Activated CD8-positive, alpha-beta memory T cell treated with anti-CD3 and anti-CD28 coated beads for 48 hours (primary cell): ENCODE measurements at places on chromosomes 7 and 10.

- no peak for DNase-seq
Measured at GRCh38 chr7:35725280-35725680, 30.3 kb upstream of the HERPUD2 start.

- no peak for DNase-seq
Measured at GRCh38 chr10:32167450-32167849, 111.2 kb upstream of the KIF5B start.

GRCh38 chr10:33886299-33886698 lies 551.8 kb upstream of the NRP1 start:
- DNase-seq = no peak

GRCh38 chr7:49724071-49724470 lies 49.4 kb upstream of the VWC2 start:
- no peak for DNase-seq

DNA sequence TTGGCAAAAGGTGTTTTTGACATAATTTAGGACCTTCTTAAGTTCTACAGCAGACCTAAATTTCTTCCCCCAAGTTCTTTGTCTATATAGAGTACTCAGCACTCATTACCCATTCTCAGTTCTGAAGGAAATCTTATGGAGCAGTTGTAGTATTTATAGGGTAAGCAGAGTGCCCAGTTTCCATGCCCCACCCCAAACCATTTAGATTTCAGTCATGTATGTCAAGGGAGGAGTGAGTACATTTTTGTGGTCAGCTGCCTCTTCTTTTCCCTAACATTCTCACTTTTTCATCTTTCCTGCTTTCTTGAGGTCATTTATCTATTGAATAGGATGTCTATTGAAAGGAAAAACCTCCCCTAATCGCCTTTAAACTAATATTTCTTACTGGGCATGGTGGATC lies 83.3 kb downstream of the KAT6B start:
- DNase-seq = no peak

DNA sequence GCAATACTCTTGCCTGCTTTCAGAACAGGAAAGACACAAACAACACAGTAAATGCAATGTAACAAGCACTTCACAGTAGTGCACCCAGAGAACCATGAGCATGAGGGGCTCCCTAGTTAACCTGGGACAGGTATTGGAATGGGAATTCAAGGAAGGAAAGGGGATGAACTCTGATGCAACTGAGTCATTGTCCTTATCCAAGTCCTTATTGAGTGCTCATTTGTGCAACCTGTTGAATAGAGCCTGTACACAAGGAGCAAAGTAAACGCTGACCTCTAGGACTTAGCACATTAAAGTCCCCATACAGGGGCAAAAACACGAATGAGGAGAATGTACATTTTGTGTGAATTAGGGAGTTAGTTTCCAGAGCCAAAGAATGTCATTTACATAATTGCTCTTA lies 276.4 kb upstream of the BMPER start:
- no peak for DNase-seq

GRCh38 chr10:67819768-67820204 lies 18.2 kb downstream of the DNAJC12 start:
- DNase-seq = no peak

DNA sequence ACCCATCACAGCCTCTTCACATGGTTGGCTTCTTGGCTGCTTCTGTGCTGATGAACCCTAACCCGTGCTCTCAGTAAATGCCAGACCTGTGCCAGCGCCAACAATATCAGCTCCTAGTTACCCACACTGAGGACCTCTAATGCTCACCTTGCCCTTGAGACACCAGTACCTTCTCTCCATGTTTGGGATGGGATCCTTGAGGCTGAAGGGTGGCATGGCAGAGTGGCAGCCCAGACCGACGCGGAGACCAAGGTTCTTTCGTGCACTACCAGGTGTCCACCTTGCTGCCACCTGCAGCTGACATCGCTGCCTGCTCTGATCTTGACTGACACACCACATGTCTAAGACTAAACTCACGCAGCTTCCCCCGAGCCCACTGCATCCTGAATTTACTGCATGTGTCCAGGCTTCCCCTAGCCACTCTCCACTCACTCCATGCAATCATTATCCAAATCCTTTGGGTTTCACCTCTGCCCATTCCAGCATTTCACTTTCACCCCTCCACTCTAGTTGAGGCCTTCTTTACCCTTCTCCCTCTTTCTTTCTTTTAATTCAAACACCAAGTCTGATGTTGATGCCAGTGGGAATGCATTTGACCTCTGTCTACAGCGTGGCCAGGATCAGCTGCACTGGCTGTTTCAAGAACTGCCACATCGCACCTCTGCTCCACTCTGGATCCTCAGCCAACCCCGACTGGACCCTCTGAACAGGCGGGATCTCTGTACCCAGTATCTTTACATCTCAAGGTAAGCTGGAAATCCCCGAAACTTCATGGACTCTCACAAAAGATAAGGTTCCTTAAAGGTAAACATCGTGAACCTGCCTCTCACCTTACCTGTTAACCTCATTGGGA lies 294.9 kb downstream of the GLRX3 start:
- no peak for DNase-seq

- DNase-seq = no peak
Measured at GRCh38 chr7:30837581-30837980, 66.4 kb downstream of the MINDY4 start.

- DNase-seq = no peak
Measured at GRCh38 chr7:5665094-5666025, 116.1 kb downstream of the RNF216 start.

GRCh38 chr10:112954974-112955581 lies 5.0 kb downstream of the TCF7L2 start:
- no peak for DNase-seq

DNA sequence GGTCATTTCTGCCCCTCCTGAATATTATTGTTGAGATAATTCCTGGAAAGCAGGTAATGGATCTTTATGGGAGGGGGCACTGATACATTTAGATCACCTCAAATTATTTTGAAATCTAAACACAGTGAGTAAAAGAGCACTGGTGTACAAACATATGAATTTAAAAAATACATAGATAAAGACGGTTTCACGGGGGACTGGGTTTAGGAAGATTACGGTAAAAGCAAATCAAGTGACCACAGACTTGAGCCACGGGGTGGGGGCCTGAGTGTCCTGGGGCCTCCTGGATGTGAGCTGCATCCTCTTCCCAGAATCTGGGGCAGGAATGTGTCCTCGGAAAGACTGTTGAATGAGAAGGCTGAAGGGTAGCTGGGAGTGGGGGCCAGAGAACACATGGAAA lies 219.1 kb upstream of the KLF6 start:
- no peak for DNase-seq

DNA sequence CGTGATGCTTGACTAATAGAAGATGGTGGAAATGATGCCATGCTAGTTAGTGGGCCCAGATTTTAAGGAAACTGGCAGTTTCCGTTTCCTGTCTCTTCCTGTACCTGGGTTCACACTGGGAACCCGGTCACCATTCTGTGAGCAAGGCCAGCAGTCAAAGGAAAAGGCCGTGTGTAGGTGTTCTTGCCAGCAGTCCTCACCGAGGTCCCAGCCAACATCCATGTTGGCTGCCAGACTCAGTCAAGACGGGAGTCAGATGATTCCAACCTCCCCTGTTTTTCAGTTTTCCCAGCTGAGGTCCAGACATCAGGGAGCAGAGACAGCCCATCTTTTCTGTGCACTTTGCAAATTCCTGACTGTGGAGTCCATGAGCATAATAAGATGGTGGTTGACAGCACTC lies 15.2 kb upstream of the PILRB start:
- DNase-seq = no peak

DNA sequence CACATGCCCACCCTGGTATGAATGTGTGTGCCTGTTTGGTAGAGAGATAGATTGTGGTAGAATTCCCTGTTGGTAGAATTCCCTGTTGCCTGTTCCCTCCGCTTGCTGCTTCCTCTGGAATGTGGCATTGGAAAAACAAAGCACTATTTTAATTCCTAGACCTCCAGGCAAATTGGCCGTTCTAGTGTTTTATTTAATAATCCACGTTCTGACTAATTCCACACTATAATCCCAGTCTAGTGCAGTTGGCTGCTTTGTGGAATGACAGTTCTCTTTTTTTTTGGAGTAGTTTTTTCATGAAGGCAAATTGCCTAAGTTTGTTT lies 2.0 kb downstream of the HECW1 start:
- DNase-seq = no peak
